ENCODE measurements at places on chromosomes 2 and 18.

DNA sequence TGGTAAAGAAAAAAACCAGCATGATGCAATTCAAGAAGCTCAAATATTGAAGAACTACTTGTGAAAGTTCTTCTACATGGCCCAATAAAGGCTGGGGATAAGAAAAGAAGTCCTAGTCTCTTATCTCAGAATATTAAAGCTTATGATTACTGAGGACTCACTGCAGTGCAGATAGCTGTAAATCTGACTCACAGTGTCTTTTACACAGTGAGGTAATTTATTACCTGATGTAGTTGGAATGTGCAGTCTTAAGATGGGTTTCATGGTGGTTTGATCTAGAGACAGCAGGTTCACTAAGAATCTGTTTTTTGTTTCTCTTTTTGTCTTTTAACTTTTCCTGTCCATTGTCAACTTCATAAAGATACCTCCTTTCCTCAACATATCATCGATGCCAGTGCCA is 484.0 kb upstream of the MAP2 start:
- DNase-seq: no peak

DNA sequence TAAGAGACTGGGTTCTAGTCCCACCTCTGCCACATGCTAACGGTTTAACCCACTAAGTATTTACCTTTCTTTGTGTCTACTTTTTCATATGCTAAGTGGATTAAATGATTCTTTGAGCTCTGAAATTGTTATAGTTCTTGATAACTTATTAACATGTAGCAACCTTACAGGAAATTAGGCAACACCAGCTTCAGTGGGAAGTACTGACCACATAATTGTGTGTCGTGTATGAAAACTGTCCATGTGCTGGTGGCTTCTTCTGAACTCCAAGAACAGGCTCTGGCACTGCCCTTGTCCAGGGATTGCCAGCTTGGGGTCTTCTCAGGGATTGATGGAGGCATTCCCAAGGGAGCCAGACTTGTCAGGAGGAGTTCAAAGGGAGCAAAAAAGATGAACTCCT is 427.7 kb downstream of the TGIF1 start:
- no peak for DNase-seq

DNA sequence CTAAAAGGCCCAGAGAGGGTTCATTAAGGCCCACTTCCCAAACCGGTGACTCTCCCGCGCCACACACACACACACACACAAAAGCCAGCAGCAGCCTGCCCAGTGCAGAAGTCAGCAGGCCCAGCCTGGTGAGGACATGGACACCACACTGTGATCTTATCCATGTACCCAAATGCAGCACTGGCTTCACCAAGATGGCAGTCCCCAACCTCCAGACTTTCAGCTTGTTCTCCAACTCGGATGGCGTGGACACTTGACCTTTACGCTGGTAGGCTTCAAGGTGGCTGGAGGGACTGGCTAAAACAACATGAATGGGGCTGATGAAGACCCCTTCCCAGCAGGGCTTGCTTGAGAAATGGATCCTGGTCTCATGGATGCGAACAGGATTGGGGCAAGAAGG is 50.4 kb downstream of the TNS1 start:
- no peak for DNase-seq

DNA sequence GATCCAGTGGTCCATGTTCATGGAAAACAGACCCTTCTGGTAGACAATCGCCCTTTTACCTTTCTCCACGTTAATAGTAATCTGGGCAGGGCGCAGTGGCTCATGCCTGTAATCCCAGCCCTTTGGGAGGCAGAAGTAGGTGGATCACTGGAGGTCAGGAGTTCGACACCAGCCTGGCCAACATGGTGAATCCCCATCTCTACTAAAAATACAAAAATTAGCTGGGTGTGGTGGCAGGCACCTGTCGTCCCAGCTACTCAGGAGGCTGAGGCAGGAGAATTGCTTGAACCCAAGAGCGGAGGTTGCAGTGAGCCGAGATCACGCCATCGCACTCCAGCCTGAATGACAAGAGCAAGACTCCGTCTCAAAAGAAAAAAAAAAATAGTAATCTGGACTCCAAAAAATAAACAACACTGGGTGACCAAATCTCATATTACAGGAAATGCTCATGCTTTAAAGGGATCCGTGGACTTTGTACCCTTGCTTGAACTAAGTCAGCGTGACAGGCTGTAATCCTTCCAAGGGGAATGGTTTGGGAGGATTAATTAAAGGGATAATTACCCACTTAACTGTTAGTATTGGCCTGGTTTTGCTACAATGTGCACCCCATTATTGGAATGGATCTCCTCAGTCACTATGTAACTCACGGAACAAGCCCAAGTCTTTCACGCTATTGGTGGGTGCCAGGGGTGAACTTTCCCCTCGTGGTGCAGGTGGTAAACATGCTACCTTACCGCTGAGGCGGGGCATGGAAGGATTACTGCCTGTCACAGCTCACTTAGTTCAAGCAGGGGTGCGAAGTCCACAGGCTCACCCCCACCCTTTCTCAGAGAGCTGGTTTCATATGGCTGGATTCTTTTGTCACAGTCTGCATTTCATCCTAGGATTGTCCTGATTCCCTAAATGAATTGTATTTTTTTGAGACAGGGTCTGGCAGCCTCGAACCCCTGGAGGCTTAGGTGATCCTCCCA is 36.7 kb downstream of the PROC start:
- DNase-seq: no peak

- no peak for DNase-seq
Observed at GRCh38 chr2:186544255-186544675, 45.6 kb upstream of the ITGAV start.

DNA sequence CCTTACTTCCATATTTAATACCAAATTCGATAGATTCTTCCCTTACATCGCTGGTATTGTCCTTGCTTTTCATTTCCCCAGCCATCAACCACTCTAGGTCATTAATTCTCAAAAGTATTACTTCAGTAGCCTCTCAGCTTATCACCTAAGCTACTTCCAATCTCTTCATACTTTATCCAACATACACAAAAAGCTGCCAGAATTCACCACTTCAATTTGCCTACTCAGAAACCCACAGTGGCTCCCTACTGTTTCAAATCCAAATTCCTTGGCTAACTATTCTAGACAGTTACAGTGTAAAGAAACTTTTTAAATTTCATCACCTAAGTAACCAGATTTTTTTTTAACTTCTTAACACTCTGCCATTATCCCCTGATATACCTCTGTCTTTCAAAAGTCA is 4.7 kb downstream of the SLC25A12 start:
- no peak for DNase-seq

- no peak for DNase-seq
Observed at GRCh38 chr2:46983065-46983801, 67.6 kb upstream of the MCFD2 start.

DNA sequence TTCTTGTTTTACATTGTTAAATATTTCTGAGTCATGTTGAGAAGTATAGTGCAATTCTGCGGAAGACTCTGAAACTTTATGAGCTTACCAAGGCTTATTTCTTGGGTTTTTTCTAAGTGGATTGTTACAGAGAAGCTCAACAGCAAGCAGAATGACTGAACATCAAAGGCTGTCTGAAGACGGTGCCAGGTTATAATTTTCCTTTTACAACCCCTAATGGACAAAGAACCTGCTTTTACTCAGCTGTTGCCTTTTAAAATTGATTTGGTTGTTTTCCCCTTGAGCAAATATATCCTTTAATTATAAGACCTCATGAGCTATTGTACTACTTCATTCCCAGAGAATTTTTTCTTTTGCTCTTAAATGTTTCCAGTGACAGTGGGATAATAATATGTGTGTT is 41.6 kb downstream of the LAMA3 start:
- no peak for DNase-seq

- no peak for DNase-seq
Observed at GRCh38 chr2:236176951-236177350, 8.8 kb upstream of the GBX2 start.

- DNase-seq: no peak
Observed at GRCh38 chr18:77111449-77111848, 21.1 kb downstream of the MBP start.

GRCh38 chr2:224359569-224359968 is 42.3 kb downstream of the FAM124B start:
- no peak for DNase-seq

GRCh38 chr2:201254081-201254730 is 6.1 kb upstream of the CASP8 start:
- no peak for DNase-seq

GRCh38 chr2:129559101-129559500 is 420.4 kb upstream of the RAB6C start:
- no peak for DNase-seq

DNA sequence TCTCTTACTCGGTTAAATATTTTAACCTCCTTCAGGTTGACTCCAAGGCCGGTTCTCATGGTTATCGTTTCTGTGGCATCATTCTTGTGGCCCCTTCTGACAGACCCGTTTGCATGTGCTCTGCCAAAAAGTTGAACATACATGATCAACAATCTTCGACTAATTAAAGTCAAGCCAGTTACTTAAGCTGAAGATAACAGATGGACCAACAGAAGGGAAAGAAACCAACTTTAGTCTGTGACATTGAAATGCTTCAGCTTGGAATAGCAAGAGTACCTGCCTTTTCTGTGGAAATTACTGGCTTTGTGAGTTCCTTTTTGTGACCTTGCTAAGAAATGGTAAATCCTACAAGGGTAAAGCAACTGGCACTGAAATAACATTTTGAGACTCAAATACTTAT is 1429.1 kb downstream of the LRP1B start:
- DNase-seq: no peak

GRCh38 chr2:71006323-71006722 is 11.7 kb upstream of the TEX261 start:
- DNase-seq: no peak

DNA sequence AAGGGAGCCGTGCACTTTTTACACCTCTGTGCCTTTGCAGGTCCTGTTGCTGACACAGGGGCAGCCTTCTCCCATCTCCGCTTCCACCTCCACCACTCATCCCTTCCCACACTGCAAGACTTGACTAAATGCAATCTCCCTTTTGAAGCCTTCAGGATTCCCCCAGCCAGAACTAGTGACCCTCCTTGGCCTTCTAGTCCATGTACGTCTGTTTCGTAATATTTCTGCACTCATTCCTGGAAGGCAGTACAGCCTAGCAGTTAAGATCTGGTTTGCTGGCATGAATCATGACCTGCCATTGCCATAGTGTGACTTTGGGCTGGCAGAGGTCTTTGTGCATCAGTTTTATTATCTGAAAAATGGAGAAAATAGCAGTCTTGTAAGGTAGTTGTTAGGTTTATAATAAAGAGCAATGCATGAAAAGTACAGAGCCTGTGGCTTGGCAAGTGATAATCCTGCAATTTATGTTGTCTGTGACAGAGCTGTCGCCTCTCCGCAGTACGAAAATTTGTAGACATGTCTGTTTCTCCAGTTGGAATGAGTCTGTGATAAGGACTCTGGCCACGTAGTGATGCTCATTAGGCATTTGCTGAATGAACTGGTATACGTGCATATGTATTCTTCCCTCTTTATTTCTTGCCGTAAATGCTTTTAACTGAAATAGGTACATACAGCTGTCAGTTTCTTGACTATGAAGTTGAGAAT is 36.7 kb downstream of the NCK2 start:
- DNase-seq: no peak

GRCh38 chr18:13219593-13220159 is 1.1 kb downstream of the LDLRAD4 start:
- DNase-seq: no peak

DNA sequence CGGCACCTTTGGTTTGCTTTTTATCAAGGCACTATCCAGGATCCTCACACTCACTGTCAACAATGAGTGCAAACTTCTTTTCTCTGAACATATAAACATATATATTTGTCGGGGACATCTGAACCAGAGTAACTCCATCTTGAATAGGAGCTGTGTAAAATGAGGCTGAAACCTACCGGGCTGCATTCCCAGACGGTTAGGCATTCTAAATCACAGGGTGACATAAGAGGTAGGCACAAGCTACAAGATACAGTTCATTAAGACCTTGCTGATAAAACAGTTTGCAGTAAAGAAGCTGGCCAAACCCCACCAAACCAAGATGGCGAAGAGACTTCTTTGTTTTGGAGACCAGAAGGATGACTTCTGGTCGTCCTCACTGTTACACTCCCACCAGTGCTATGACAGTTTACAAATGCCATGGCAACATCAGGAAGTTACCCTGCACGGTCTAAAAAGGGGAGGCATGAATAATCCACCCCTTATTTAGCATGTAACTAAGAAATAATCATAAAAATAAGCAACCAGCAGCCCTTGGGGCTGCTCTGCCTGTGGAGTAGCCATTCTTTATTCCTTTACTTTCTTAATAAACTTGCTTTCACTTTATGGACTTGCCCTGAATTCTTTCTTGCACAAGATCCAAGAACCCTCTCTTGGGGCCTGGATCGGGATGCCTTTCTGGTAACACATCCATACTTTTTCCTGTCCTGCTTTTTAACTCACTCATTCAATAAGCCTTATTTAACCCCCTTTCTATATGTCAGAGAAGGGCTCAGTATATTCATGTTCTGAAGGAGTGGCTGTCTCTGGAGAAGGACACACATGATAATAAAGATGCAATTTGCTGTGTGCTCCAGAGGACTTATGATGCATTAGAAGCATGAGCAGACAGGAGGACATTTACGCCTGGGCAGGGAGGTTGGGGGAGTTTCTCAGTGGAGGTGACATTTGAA is 65.4 kb downstream of the TACR1 start:
- no peak for DNase-seq

DNA sequence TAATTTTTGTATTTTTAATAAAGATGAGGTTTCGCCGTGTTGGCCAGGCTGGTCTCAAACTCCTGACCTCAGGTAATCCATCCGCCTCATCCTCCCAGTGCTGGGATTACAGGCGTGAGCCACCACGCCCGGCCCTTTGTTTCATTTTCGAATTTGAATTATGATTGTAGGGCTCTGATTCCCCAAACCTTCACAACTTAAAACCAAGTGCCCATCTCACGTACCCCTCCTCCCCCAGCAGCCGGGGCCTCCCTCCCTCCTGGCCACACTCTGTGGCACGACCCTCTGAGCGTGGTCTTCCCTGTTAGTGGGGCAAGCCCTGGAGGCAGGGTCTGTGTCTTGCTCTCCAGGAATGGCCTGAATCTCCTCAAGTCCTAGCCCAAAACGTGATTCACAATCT is 166.5 kb downstream of the ASB1 start:
- DNase-seq: no peak

DNA sequence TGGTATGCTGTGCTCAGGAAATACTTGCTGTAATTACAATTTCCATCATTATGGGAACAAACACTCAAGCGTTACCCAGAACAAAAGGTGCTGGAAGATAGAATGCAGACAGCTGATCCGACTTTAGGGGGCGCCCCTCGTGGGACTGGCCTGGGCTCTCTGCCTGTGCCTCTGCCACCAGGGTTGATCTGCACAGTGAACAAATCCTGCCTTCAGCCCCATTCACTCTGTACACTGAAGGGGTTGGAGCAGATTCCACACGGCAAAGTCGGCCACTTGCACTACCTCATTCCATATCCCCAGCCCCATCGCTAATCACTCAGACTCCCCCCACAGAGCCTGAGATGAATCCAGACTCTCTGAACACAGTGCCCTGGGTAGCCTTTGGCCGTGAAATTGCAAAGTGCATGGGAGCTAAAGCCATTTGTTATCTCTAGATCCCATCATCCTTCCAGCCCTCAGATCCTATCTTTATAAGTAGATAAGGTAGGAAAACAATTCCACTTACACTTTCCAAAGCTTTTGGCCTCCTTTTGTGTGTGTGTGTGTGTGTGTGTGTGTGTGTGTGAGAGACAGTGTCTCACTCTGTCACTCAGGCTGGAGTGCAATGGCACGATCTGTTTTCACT is 69.3 kb downstream of the INPP5D start:
- no peak for DNase-seq

GRCh38 chr2:181348107-181348837 is 108.9 kb upstream of the ITGA4 start:
- DNase-seq: no peak

- no peak for DNase-seq
Observed at GRCh38 chr2:144645083-144645778, 125.3 kb upstream of the ZEB2 start.

- DNase-seq: no peak
Observed at GRCh38 chr2:153228904-153229303, 249.7 kb downstream of the RPRM start.
